A673 (cell line): ENCODE measurements at places on chromosomes 16 and 17.

- no peak for DNase-seq
These were observed 38.6 kb downstream of the SKAP1 start for GRCh38 chr17:48391444-48391843.

- DNase-seq = no peak
These were observed 37.7 kb downstream of the PLCG2 start for GRCh38 chr16:81816793-81817210.

DNA sequence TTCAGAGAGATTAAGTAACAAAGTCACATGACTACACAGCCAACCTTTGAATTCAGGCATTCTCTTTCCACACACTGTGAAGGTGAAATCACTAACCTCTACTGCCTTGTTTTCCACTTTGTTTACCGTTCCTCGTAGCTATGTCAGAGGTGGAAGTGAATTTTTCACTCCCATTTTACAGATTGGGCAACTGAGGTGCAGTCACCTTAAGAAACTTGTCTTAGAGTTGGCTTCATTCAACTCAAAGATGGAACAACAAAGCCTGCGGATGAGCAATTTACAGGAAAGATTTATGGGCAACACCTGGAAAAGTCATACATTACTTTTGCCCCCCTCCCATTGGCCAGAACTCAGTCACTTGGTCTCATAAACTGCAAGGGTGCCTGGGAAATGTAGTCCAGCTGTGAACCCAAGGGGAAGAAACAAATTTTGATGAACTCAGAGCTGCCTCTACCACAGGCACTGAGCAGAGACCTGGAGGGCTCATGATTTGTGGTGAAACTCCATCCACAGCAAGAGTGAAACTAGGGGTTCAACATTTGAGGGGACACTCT, 784.6 kb upstream of the EEF2KMT start:
- DNase-seq = no peak

GRCh38 chr16:64391063-64391600, 730.7 kb downstream of the CDH11 start:
- DNase-seq = no peak

DNA sequence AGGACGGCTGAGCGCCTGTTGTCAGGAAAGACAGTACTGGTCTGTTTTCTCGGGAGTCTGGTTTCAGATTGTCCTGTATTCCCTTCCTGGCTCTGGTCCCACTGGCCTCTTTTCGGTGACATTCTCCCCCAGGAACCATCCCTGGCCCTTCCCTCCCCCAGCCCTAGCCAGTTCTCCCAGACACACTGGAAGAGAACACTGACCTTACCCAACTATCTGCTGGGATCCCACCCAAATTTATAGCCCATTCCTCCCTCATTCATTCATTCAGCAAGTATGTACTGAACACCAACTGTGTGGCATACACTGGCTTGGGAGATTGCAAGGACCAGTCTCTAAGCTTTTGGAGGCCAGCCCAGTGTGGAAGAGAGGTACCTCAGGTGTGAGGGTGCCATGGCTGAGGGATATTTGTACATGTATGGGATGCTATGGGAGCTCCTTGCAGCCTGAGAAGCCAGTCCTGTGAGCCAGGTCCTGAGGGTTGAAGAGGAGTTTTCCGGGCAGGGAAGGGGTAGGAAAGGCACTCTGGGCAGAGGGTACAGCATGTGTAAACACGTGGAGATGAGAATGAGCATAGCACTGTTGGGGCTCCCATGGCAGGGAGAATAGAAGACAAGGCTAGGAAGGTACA, 5.2 kb downstream of the RND2 start:
- no peak for DNase-seq

- peak; percentile 78 for DNase-seq
These were observed 94.0 kb downstream of the SKAP1 start for GRCh38 chr17:48335858-48336500.

GRCh38 chr17:79761894-79762589, 15.9 kb upstream of the CBX2 start:
- DNase-seq = no peak

DNA sequence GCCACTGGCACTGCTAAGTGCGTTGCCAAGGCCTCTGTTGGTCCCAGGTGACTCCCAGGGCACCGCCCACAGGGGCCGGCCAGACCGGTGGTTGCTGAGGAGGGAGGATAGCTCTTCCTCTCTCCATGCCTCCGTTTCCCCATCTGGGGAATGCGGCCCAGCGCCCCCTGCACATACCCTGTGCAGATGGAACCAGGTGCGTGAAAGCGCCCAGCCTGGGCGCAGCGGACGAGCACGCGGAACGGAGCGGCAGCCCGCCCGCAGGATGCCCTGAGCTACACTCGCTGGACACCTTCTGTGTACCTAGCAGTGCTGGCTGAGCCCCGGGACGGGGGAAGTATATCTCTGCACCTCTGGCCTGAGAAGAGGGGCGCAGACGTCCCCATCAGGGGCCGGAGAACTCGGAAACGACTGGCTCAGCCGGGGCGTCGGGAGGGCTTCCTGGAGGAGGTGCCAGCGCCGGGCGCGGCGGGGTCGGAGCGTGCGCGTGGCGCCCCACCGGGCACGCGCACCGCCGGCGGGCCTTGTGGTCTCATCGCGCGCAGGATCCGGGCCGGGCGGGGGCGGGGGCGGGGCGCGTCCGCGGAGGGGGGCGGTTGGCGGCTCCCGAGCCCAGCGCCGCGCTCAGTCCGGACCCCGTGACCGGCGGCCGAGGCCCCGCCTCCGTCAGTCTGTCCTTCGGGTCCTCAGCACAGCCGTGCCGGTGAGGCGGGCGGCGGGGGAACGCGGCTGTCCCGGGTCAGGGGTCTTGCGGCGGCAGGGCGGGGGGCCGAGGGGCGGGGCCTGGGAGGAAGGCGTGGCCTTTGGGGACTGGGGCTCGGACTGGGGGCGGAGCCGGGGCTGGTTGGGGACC, at the start of the genes CCDC78 and HAGHL:
CCDC78 (minus strand) TSS at position 6 of the 853 bp plus-strand sequence. CDS start 76 bp downstream, outside the sequence.
HAGHL (plus strand) TSS at position 669 of the 853 bp plus-strand sequence. CDS start 404 bp downstream, outside the sequence.
- DNase-seq = peak; percentile 53

DNA sequence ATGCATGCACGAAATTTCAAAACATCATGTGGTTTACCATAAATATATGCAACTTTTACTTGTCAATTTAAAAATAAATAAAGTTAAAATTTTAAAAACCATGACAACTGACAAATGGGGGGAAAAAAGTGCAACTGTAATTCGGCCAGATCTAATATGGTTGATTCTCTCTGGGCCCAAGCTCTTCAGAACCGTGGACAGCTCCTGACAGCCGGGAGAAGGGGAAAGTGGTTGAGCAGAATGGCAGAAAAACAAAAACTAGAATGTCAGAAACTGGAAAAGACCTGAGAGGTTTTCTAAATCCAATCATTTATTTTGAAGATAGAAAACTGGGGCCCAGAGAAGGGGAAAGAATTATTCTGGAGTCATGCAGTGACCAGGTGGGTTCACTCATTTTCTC, 126.6 kb downstream of the TMEM132E start:
- DNase-seq = peak; percentile 11

- no peak for DNase-seq
These were observed 22.3 kb upstream of the SMPD3 start for GRCh38 chr16:68470461-68471150.

DNA sequence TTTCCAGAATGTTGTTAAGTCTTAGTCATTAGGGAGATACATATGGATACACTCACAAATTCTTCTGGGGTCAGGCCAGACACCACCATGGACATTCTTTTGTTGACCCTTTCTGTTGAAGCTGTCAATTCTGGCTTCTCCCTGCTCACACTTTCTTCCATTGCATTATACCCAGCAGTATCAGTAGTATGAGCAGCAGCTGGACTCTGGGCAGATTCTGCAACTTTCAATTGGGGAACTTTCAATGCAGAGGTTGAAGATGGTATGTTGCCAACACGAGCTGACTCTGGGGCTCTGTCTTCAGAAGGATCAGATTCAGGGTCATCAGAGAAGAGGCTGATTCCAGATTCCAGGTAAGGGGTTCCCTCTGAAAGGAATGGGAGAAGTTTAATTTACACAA, 45.8 kb downstream of the RND2 start:
- no peak for DNase-seq

- no peak for DNase-seq
These were observed 68.6 kb upstream of the KIFC3 start for GRCh38 chr16:57870753-57871454.

- DNase-seq = no peak
These were observed 240.8 kb upstream of the TOX3 start for GRCh38 chr16:52787709-52788108.

DNA sequence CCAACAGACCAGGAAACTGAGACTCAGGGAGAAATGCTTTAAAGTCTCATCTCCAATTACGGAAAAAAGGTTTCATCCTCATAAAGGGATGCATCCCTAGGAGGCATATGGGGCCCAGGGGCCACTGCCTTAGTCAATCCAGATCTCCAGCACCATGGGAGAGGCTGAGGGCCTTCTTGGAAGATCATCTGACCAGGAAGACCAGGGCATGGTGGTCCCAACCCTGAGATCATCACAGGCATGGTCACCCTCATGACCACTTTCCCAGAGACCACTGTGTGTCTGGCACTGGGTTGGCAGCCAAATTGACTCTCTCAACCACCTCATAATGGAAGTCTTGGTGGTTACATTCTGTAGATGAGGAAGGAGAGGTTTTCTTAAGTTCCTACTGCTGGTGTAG, 23.4 kb upstream of the CES5A start:
- DNase-seq = no peak

- DNase-seq = no peak
These were observed 11.8 kb downstream of the PLCG2 start for GRCh38 chr16:81790830-81791435.
